ENCODE measurements at places on chromosomes 2 and 18.

DNA sequence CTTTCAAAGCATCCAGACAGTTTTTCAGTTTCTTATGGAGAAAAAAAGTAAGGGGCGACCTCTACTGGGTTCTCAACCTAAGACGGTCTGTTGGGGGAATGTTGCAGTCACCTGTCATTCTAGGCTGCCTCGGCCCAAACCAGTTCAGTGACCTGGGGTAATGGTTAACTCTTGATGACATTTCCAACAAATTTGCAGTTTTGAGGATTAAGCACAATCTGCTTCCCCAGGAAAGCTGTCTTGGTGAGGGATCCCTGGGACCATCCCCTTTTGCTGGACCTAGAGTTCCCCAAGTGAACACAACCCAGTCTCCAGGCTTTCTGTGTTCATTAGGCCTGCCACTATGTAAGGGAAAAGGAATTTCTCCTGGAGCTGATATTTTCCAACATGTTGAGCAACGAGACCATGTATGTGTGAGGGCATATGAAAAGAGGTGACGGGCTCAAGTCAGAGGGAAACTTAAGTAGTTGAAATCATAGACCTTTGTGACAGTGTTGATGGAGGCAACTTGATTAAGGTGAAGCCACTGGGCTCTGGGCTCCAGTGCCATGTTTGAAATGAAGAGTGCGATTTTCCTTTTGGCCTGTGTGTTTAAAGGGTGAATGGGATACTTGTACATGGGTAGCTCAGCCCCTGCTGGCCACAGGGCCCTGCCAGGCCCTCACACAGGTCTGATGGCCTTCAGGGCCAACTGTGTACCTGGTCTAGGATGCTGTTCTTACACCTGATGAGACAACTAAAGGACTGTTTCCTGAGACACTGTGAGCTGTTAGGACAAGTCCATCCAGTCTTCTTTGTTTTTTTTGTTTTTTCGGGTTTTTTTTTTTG, 27.0 kb downstream of the FOSL2 start:
- no peak for DNase-seq

DNA sequence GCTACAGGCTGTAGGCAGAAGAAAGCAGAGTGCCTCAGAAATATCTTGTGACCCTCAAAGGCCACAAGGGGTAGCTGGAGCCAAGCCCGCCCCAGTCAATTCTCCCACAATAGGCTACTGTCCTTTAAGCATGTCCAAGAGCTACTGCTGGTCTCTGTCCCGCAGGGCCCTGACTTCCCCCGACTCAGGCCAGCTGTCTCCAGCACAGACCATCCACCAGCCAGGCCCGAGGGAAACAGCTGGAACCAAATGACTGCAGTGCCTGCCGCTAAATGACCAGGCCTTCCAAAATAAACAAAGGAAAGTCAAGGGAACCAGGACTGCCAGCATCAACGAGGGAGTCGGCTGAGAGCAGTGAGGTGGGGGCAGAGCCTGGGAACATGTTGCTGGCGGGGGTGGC, 36.7 kb downstream of the MCFD2 start:
- peak; percentile 79 for DNase-seq

DNA sequence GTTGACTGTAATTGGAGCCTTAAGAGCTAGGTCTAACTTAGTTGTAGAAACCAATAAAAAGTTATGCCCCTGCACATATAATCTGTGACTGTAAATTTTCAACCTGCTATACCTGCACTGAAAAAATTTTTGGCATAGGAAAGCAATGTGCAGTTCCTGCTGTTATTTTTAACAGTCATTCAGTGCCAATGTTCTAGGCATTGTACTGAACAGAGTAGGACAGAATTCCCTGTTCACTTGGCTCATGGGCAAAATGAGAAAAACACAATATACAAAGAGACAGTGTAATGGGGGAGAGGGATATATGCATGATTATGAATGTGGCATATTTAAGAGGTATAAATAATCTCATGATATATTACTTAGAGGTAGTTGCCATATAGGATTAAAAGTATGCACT, 458.0 kb downstream of the TGIF1 start:
- DNase-seq = no peak

GRCh38 chr2:99827296-99827999, 314.9 kb downstream of the AFF3 start:
- no peak for DNase-seq

GRCh38 chr2:158756976-158757375, 38.1 kb upstream of the DAPL1 start:
- DNase-seq = no peak

DNA sequence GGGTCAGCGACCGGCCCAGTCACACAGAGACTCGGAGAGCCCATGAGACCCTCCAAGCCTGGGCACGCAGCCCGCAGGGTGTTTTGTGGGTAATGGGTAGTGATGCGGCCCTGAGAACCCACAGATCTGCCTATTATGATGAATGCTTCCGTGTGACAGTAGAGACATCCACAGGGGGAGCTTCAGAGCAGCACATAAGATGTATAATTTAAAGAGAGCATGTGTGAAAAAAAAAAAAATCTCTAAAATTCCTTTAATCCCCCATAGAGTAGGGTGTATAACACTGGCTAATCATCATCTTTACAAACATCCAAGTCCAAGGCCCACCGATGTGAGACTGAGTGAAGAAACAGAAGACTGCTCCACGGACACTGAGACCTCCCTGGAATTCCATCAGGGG, 34.6 kb downstream of the BIN1 start:
- DNase-seq = no peak

DNA sequence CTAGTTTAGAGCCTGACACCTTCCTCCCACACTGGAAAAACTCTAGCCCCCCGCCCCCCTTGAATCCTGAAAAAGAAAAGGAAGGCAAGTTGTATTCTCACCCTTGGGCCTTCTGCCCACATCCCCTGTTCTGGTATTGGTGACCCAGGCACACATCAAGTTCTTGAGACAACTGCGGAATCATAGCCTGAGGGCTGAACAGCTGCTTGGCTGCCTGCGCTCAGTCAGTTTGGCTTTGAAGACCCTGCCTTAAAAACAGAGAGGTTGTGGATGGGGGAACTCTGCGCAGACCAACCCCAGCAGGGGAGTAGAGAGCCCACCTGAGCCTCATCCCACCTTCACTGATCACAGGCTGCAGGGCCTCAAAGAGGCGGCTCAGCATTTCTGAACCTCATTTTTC, 229.2 kb downstream of the ANAPC1 start:
- no peak for DNase-seq

DNA sequence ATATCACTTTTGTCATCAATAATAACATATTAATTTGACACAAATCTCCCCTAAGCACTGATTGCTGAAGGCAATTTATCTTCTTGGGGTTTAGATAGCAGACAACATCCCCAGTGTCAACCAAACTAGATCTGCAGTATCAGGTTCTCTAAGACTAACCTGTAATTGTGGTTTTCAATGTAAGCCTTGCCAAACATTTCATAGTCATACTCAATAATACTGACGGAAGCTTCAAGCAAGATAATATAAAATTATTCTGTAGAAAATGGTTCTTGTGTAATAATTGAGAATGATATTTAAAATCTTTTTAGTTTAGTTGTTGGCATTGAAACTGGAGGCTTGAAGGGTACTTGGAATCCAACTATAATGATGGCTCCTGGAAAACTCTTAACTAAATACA, 186.3 kb downstream of the RIT2 start:
- DNase-seq = no peak

Measured in heart left ventricle (tissue), 16 donors.